ENCODE measurements at places on chromosomes 5 and 9.

DNA sequence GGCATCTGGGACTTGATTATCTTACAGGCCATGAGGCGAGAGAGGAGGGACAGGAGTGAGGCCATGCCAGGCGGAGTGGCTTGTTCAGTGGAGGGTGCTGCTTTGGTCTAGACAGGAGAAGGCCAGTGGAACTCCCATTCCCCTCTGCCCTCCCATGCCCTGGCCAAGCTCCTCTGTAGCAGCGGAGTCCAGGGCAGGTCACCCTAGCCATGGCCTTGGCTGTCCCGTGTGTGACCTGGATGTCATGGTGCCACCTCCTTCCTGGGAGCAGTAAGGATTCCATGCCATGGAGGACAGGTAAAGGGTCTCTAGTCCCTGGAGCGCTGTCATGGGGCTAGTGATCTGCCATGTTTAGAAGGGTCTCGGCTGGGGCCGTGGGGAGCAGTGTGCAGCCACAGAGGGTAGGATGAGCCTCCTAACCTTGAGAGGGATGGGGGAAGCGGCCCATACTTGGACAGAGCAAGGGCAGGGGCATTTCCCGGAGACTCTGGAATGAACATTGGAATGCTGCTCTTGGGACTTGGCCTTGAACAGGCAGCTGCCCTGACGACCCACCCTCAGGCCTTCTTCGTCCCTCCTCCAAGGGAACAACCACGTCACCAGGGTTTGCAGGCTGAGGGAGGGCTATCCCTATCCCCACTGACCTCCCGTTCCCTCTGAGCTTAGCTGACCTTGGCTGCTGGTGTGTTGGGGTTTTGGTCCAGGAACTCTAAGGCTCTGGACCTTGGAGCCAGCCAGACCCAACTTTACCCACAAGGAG, 100.4 kb downstream of the DAB2IP start:
- DNase-seq: no peak

GRCh38 chr5:146630472-146630871, 114.5 kb upstream of the GPR151 start:
- DNase-seq: no peak

DNA sequence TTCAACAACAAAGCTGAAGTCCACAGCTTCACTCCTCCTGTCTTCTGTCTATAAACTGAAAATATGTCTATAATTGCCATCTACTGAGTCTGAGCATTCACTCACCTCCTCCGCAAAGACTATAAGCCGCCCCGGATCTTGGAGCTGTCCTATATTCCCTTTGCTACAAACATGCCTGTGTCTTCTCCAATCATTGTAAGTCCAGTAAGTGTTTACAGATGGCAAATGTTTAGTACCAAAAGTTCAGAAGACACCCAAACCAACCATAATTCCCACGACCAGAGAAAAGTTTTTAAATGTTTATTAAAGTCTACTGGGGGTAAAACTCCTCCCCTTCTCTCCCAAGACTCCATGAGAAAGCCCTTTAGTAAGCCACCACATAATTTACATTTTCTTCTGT, 80.9 kb downstream of the EBF1 start:
- no peak for DNase-seq

DNA sequence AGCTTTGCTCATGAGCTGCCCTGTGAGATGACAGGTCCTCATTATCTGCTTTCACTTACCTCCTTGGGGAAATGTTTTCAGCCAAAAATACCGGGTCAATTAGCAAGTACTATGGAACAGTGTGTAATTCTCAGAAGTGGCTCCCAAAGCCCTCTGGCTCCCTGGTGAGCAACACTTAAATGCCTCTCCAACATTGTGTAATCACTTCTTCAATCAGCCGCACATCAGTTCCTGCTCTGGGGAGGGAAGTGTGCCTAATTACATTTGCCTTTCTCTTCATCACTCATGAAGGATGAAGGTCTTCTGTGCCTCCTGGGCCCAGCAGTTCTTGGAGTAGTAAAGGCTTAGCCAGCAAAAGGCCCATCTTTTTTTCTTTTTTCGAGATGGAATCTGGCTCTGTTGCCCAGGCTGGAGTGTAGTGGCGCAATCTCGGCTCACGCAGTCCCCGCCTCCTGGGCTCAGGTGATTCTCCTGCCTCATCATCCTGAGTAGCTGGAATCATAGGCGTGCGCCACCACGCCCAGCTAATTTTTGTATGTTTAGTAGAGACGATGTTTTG, 23.1 kb downstream of the NIM1K start:
- no peak for DNase-seq

DNA sequence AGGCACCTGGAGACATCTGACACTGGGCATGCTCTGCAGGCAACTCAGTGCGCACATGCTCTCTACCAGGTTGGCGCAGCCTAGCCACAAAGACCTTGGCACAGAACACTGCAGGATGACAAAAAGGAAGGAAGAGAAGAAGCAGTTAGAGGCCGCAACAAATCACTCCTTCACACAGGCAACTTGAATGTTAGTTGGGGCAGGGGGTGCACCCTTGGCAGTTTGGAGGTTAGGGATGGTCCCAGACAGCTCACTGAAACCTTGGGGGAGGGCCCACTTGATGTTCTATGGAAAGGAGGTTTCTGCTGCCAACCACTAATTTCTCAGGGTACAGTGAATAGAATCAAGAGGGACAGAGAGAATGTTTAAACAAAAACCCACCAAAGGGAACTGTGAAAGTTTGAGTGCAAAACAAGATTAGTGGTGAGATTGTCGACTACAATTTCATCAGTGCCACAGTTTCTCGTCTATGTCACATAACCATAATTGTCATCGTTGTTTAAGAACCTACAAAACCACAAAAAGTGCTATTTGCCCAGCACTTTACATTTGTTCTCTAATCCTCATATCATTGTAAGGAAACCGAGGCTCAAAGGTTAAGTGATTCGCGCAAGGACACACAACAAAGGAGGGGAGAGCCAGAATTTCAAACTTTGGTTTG, 48.7 kb downstream of the FBXW11 start:
- peak; percentile 18 for DNase-seq

GRCh38 chr5:112757468-112758208, 20.0 kb downstream of the APC start:
- no peak for DNase-seq

- DNase-seq: no peak
Observed at GRCh38 chr9:4927043-4927471, 58.0 kb upstream of the JAK2 start.

DNA sequence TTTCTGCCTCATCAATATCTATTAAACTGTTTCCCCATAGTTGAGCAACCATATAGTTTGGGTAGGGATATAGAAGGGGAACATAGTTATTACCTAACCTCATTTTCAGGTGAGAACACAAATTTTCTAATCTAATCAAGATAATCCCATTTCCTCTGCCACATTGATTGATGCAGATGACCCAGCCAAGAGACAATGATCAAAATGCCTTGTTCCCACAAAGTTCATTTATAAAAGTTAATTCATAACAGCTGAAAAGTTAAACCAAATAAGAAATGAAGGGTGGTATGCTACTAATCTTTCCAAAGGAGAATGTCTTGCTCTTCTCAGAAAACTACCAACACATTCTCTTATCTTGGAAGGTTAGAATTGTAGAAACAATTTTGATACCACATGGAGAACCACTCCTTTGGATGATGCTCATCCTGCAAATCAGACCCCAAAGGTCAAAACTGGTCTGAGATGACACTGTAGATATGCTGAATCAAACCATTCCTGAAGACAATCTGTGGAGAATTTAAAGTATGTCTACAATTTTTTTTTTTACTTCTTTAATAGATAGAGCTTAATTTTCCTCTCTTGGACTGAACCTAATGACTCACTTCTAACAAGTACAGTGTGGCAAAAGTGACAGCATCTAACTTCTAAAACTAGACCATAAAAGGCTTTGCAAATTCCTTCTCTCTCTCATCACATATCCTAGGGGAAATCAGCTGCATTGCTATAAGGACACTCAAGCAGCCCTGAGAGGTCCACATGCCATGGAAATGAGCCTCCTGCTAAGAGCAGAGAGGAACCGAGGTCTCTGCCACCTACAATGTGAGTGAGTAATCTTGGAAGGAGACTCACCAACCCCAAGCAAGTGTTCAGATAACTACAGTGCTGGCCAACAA, 586.7 kb upstream of the TUSC1 start:
- DNase-seq: no peak

- DNase-seq: no peak
Observed at GRCh38 chr5:93902288-93902687, 160.9 kb upstream of the POU5F2 start.

GRCh38 chr9:18629136-18629535, 155.2 kb downstream of the ADAMTSL1 start:
- DNase-seq: no peak

DNA sequence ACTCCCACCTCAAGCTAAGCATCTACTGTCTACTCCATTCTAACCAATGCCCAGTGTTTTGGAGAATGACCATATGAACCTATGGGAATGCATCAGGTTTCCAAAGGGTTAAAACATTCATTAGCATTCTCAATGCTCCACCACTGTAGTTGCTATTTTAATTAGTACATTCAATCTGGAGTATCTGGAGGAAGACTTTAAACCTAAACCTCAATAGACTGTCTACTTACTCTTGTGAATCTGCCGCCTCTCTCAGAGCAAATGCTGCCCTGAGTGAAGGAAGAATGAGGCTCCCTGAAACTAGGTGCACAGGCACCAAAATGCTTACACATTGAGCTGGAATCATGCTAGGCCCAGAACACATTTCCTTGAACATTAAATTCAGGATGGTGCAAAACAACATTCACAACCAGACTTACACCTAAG, 2.0 kb downstream of the ENC1 start:
- DNase-seq: no peak

- DNase-seq: no peak
Observed at GRCh38 chr9:136506425-136506824, 23.6 kb upstream of the SEC16A start.

DNA sequence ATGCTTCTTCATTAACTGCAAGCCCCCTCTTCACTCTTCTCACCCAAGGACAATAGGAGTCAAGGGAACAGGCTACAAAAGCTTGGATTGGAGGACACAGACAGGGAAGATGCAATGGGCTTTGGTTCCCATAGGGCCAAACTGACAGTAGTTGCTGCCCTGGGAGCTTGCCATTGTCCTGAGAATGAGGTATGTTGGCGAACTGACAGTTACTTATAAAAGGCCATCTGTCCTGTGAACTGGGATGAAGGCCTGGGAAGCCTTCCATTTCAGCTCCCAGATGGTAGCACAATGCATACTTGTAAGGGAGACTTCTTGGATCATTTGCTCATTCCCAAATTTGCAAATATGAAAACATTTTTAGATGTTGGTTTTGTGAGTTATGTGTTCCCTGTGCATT, 88.9 kb downstream of the SNCAIP start:
- DNase-seq: no peak

GRCh38 chr9:16090907-16091629, 538.2 kb downstream of the CCDC171 start:
- DNase-seq: no peak

DNA sequence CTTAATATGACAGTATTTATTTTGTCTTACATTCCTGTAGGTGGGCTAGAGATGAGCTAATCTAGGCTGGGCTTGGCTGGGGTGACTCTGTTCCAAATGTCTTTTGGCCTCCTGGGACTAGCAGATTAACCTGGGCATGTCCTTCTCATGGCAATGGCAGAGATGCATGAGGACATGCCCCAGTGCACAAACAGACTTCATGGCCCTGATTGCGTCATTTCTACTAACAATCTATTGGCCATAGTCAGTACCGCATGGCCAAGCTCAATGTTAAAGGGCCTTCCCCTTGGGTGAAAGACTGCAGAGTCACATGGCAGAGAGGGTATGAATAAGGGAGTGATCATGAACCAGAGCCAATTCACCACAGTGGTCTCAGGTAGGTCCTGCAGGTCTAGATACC, 313.4 kb downstream of the MSX2 start:
- DNase-seq: no peak

DNA sequence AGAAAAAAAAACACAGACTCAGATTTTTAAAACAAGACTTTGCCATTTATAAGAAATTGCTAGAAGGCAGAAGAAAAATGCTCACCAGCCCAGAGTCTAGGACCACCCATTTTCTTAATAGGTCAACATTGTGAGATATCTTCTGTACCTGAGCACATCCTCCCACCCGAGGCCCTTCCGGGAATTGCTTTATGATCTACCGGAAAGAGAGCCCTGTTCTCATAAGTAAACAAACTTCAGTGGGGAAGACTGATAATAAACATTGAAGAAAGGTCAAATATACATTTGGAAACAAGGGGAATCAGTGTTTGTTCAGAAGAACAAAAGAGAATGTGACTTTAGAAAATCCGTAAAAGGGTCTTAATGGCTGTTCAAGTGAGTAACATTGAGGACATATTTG, 44.4 kb downstream of the PRKACG start:
- DNase-seq: no peak

GRCh38 chr5:147427521-147428401, 82.1 kb downstream of the DPYSL3 start:
- no peak for DNase-seq

- DNase-seq: no peak
Observed at GRCh38 chr9:134185536-134186011, 21.2 kb upstream of the RNU6ATAC start.

GRCh38 chr5:143446535-143447226, 43.2 kb upstream of the NR3C1 start:
- no peak for DNase-seq

GRCh38 chr5:72071906-72072305, 35.4 kb upstream of the MAP1B start:
- DNase-seq: no peak

DNA sequence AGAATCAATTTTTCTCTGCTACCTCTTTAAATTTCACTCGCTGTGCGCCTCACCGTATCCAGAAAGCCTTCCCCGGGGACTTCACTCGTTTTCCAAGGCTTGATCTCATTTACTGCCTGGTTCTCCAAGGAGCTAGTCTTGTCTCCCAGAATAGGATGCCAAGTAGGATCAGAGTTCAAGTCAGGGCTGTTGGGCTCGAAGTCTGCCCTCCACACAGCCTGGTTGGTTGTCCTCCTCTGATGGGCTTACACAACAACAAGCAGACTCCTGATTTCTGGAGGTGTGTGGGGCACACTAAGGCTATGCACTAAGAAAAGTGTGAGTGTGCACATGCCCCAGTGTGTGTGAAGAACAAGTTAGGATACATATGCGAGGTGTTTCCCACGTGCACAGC, 14.0 kb upstream of the TNIP1 start:
- DNase-seq: no peak

DNA sequence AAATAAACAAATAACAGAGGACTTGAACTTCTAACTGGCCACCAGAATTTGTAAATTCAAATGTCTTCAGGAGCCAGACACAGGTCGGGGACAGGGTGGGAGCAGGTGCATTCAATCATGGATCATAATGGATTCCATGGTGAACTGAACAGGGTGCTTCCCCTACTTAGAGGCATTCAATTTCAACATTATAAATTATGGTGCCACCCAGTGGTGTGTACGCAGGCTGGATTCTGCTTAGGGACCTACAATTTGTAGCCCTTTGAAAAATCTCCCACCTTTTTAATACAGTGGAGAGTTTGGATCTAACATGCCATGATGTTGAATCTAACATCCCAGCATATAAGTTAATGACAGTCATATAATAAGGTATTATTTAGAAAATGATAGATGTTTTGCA, 22.3 kb downstream of the KLF9 start:
- no peak for DNase-seq

DNA sequence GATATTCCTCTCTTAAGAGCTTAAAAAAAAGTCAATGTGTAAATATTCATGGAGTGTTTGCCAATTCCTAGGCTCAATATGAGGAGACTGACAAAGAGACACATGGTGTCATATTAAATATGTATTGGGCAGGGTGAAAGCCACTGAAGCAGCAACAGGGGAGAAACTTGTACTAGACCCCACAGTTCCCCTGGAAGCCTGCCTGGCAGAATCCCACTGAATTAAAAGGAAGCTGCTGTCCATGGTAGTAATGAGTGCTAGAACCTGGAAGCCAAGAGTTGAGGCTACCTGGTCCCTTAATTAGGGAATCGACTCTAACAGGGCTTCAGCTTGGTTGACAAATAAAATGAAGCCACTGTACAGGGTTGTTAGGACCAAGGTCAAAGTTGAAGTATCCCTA, 129.4 kb upstream of the GPR151 start:
- no peak for DNase-seq
